Activated naive CD4-positive, alpha-beta T cell treated with anti-CD3 and anti-CD28 coated beads for 36 hours (primary cell): ENCODE measurements at places on chromosomes 13 and 19. TPM values are rescaled to one million over a fixed set of nuclear protein-coding genes. Genes with fewer than 3 reads are reported as not detected.

Gene ZNF709
- 2.4 TPM for total RNA-seq

Gene ZNF682
- total RNA-seq: 8.1 TPM

Gene LGALS14
- 1.2 TPM for total RNA-seq

- peaks cover 21% of the 10 kb centered on the region for H3K4me1 ChIP-seq
- H3K4me3 ChIP-seq: no peak overlapping the region
- no peaks in the 10 kb centered on the region for H3K27me3 ChIP-seq
- H3K27ac ChIP-seq: no peak overlapping the region
- no peak for DNase-seq
These were observed 4.1 kb upstream of the UBE2L5 start for GRCh38 chr13:30418075-30418716.

GRCh38 chr19:19134687-19135158 lies 3.6 kb downstream of the TMEM161A start:
- no peak overlapping the region for H3K27ac ChIP-seq
- no peaks in the 10 kb centered on the region for H3K27me3 ChIP-seq
- peaks cover 21% of the 10 kb centered on the region for H3K36me3 ChIP-seq
- peaks cover 27% of the 10 kb centered on the region for H3K4me1 ChIP-seq
- H3K4me3 ChIP-seq: peak overlapping the region; percentile 32

DNA sequence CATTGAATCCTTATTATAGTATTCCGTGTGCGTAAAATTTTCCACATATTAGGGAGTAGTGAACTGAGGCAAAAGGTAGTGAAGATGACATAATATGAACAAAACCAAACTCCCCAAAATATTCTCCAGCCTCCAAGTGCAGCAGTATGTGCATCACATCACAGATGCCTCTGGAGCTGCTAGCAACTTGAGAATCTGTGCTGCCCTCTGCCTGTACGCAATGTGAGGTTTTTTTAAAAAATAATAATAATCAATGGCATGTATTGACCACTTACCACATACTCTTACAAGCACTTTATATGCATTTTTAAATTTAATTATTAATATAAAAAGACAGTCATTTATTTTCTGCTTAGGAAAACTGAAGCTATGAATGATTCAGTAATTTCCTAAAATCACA lies 583.0 kb upstream of the SPRY2 start:
- no peak for DNase-seq
- no peak overlapping the region for H3K4me3 ChIP-seq
- H3K36me3 ChIP-seq: no peaks in the 10 kb centered on the region
- H3K27me3 ChIP-seq: no peaks in the 10 kb centered on the region
- no peaks in the 10 kb centered on the region for H3K4me1 ChIP-seq

Gene NLRP12
- total RNA-seq: not detected

- H3K36me3 ChIP-seq: peaks cover 5% of the 10 kb centered on the region
- DNase-seq: no peak
- H3K27me3 ChIP-seq: no peaks in the 10 kb centered on the region
- peaks cover 34% of the 10 kb centered on the region for H3K4me1 ChIP-seq
These were observed 5.2 kb downstream of the SLC25A42 start for GRCh38 chr19:19068659-19069654.

Gene LRRC63
- 0.24 TPM for total RNA-seq

- H3K4me1 ChIP-seq: no peaks in the 10 kb centered on the region
- DNase-seq: no peak
- no peak overlapping the region for H3K4me3 ChIP-seq
- no peak overlapping the region for H3K27ac ChIP-seq
These were observed 299.7 kb downstream of the DLEU7 start for GRCh38 chr13:50543782-50544181.

DNA sequence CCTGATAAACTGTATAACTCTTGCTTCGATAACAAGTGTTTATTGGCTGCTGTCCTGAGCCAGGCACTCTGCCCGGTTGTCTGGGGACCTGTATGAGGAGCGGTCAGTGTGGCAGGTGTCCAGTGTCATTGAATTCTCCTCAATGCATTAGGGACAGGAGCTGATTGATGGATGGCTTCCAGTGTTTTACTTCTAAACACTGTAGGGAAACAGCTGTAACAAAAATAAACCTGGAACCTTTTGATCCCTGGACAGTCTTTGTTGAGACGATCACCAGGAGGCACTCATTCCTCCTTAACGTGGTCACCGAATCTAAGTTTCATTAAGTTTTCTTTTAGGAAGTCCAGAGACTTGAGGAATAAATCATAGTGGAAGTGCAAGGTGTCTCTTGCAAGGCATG lies 17.9 kb downstream of the UBAC2 start:
- peak overlapping the region; percentile 88 for H3K27ac ChIP-seq
- peaks cover 87% of the 10 kb centered on the region for H3K4me1 ChIP-seq
- H3K36me3 ChIP-seq: peaks cover 3% of the 10 kb centered on the region
